ENCODE measurements at places on chromosomes 5 and 9. TPM values are rescaled to one million over a fixed set of nuclear protein-coding genes. Genes with fewer than 3 reads are reported as not detected.

Gene RACK1
- 2,123 TPM for total RNA-seq

Gene CYLC2
- total RNA-seq, result not detected

DNA sequence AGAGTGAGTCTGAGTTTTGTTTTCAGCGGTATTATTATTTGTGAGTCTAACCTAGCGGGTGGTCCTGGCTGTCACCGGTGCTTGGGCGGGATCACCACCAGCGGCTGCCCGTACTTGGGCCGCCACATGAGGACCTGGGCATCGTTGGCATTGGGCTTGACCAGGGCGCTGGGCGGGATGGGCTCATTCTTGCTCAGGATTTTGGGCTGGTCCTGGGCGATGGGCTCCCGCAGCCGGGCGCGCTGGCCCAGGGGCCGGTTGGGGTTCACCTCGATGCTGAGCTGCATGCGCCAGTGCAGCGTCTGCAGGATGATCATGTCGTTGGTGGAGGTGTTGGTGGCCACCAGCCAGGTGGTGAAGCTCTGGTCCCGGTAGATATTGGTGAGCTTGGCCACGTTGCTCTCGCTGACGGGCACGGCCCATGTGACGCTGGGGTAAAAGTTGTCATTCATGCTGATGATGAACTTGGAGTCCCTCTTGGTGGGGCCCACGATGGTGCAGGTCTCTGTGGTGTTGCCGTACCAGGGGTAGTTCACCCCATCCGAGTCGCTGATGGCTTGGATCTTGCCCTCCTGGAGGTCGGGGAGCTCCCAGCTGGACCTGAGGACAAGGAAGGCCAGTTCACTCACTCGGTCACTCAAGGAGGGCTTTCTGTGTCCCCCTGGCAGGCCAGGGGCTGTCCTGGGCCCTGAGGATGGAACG lies 15.4 kb downstream of the FAM78A start:
- H3K27me3 ChIP-seq, result no peaks in the 10 kb centered on the region
- peak overlapping the region; percentile 22 for H3K27ac ChIP-seq
- no peak overlapping the region for H3K4me3 ChIP-seq

DNA sequence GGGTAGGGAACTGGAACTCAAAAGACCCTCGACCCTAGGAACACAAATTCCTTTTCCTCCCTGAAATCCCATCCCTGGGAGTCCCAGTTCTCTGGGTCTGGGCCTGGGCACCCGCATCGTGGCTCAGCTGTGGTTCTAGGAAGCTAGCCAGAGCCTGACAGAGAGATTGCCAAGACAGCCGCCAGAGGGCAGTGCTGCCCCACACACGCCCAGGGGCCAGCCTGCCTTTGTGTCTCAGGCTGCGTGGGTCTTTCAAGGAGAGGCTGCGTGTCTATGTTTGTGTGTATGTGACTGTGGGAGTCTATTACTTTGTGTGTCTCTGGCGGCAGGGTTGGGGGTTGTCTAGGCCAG lies 32.0 kb upstream of the TTLL11 start:
- no peak overlapping the region for H3K4me3 ChIP-seq
- H3K27ac ChIP-seq, result no peak overlapping the region
- peaks cover 30% of the 10 kb centered on the region for H3K27me3 ChIP-seq
- peak; percentile 63 for DNase-seq
- peaks cover 7% of the 10 kb centered on the region for H3K4me1 ChIP-seq

GRCh38 chr5:10632110-10632761 lies 68.4 kb downstream of the ANKRD33B start:
- H3K36me3 ChIP-seq, result peaks cover 42% of the 10 kb centered on the region
- H3K27me3 ChIP-seq, result no peaks in the 10 kb centered on the region
- peaks cover 80% of the 10 kb centered on the region for H3K4me1 ChIP-seq
- H3K4me3 ChIP-seq, result peak overlapping the region; percentile 41
- peak overlapping the region; percentile 82 for H3K27ac ChIP-seq

GRCh38 chr5:71862507-71863060 lies 143.5 kb downstream of the CARTPT start:
- peaks cover 3% of the 10 kb centered on the region for H3K27me3 ChIP-seq
- H3K4me1 ChIP-seq, result no peaks in the 10 kb centered on the region
- no peak overlapping the region for H3K4me3 ChIP-seq
- no peaks in the 10 kb centered on the region for H3K36me3 ChIP-seq
- H3K27ac ChIP-seq, result no peak overlapping the region
- no peak for DNase-seq

Data from activated T-helper 2 cell treated with anti-CD3 and anti-CD28 coated beads, Interferon-gamma antibody, Interleukin-2, Interleukin-4, amounts not matched to agents 10 μg/mL and 5 μg/mL and 100 μg/mL, durations not matched to agents 14 hours and 24 hours and 36 hours (primary cell).